Aorta (tissue), 5 donors: ENCODE measurements at places on chromosomes 7 and 10. TPM values are rescaled to one million over a fixed set of nuclear protein-coding genes. Genes with fewer than 3 reads are reported as not detected.

DNA sequence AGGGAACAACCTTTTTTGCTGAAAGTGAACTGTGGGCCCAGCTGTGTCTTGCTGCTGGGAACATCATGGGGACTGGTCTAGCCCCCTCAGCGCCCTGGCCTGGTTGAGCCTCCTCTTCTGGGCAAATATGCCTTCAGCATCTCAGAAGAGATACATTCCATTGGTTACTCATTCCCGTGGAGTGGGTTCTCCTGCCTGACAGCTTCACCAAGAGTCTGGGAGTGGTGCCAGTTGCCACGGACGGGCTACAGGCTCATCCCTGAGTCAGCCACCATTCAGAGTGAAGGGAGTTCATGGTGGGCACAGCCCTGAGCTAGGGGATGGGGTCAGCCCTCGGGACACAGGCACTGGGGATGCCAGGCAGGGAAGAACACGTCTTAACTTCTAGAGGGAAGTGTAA, 81.9 kb downstream of the RAMP3 start:
- DNase-seq: peak; percentile 61

DNA sequence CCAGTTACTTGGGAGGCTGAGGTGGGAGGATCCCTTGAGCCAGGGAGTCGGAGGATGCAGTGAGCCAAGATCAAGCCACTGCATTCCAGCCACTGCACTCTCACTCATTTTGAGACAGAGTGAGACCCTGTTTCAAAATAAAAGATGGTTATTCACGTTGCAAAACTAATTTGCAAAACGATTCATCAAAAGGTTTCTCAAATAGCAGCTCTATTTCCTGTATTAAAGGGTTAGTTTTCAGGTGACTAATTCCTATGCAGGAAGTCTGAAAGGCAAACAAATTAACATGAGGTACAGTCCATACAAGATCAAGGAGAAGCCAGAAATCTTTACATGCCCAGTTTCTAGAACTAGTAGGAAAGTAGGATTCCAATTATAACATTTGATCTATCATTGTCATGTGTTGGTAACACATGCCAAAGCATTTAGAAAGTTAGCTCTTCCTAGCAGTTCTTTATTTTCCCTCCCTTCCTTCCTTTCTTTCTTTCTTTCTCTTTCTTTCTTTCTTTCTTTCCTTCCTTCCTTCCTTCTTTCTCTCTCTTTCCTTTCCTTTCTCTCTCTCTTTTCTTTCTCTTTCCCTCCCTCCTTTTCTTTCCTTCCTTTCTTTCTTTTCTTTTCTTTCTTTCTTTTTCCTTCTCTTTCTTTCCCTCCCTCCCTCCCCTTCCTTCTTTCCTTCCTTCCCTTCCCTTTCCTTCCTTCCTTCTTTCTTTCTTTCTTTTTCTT, 49.3 kb downstream of the DENND2A start:
- DNase-seq: no peak

GRCh38 chr10:75544386-75544785, 113.0 kb downstream of the LRMDA start:
- DNase-seq: peak; percentile 45

- no peak for DNase-seq
These were observed 6.0 kb downstream of the LIPN start for GRCh38 chr10:88765816-88766215.

DNA sequence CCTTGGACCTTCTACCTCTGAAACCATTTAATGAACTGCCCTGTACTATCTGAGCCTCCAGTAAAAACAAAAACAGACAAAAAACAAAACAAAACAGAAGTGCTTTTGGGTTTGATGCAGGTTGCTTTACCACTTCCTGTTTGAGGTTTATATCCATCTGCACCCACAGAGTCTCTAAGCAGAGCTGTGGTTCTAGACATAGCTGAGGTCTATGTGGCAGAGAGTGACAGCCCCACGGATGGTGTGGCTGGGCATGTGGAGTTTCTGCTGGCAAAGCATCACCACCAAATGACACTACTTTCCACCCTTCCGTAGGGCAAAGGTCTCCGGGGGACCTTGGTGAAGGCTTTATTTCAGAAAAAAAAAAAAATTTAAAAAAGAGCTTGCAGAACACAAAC, 754.2 kb downstream of the GRID1 start:
- DNase-seq: no peak

GRCh38 chr10:42691361-42692120, 53.2 kb upstream of the ZNF33B start:
- no peak for DNase-seq

GRCh38 chr7:52154382-52154781, 837.8 kb upstream of the COBL start:
- DNase-seq: no peak

- no peak for DNase-seq
These were observed 26.5 kb downstream of the PDE1C start for GRCh38 chr7:32043688-32044087.

DNA sequence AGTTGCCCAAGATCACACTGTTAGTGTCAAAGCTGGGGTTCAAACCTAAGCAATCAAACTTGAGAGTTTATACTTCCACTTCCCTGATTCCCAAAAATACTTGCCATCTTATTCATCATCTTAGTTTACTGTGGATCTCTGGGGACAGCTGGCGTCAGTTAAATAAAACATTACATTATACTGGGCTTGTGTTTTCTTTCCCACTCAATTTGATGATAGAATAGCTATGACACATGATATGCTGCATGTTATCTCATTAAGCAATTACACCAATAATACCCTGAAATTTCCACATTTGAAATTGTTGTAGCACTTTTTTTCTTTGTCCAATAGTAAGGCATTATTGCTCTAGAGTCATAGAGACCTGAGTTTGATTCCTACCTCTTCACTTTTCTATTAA, 62.9 kb upstream of the MXI1 start:
- no peak for DNase-seq

- DNase-seq: no peak
These were observed 170.1 kb downstream of the ST7 start for GRCh38 chr7:117123311-117123926.

DNA sequence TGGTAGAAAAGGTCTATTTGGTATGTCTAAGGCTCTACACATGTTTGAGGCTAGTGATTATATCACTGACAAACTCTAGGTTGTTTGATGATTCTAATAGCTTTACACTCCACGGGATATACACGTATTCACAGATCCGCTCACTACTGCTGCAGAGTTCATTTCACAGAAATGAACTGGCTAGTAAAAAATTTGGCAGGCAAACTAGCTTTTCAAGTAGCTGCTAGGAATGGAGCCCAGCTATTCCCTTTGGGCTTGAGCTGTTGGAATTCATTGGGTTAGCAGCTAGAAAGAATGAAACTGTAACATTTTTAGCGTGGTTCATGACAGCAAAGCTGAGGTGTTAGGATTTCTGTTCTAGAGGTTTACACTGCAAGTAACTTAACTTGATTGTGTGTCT, 37.6 kb downstream of the R3HCC1L start:
- peak; percentile 50 for DNase-seq

- DNase-seq: peak; percentile 87
These were observed 148.5 kb downstream of the ARHGAP22 start for GRCh38 chr10:48456361-48456804.

DNA sequence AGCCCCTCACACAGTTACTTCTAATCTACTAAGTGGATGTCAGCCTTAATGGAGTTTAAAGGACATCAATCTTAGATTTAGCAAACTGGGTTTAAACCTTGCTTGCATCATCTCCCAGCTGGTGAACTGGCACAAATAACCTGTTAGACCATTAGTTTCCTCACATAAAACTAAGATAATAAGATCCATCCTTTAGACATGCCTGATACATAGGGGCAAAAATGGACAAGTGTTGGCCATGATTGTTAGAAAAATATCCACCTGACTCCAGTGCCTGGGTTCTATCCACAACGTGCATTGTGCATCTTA, 439.1 kb downstream of the TNS3 start:
- no peak for DNase-seq

DNA sequence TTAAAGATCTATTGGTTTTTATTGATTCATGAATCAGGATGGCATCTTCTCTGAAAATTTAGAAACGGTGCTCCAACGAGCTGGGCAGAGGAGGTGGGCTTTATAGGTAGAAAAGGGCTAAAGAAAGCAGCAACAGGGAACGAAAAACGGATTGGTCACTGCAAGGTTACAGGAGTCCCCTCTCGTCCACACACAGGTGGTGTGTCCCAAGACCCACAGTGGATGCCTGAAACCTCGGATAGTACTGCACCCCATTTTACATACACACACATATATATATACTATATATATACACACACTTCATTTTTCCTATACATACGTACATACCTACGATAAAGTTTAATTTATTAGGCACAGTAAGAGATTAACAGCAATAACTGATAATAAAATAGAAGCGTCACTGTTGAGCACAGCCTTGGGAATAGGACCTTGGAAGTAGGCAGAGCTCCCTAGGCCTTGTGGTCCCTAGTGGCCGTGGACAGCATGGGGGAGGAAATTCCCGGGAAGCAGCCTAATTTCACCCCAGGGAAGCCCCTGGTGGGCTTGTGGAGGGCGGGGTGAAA, 737 bp upstream of the NUB1 start:
- no peak for DNase-seq

GRCh38 chr7:47508389-47509380, 73.2 kb downstream of the TNS3 start:
- DNase-seq: no peak

DNA sequence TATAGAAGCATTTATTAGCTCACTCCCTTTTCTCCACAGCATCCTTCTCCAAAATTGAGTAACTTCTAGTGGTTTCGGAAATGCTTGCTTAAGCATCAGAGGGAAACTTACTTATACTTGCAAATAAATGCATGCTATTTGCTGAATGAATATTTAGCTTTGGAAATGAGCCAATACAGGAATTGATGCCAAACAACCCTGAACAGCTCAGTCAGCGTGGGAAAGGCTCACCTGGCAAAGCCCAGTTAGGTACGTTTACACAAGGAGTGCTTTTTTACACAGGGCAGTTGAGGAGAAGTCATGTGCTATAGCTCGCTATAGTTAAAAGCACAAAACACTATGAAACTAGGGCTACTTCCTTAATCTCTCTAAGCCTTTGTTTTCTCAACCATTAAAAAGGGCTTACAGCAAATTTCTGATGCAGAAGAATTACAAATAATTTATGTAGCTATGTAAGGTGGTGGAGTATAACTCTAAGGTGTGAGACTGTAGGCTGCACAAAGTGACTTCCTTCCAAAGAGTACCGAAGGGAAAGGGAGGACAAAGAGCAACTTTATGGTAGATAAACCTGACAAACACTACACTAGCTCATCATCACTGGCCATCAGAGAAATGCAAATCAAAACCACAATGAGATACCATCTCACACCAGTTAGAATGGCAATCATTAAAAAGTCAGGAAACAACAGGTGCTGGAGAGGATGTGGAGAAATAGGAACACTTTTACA, 498.2 kb downstream of the PHTF2 start:
- no peak for DNase-seq

- no peak for DNase-seq
These were observed 6.5 kb downstream of the BAIAP2L1 start for GRCh38 chr7:98394377-98394836.

DNA sequence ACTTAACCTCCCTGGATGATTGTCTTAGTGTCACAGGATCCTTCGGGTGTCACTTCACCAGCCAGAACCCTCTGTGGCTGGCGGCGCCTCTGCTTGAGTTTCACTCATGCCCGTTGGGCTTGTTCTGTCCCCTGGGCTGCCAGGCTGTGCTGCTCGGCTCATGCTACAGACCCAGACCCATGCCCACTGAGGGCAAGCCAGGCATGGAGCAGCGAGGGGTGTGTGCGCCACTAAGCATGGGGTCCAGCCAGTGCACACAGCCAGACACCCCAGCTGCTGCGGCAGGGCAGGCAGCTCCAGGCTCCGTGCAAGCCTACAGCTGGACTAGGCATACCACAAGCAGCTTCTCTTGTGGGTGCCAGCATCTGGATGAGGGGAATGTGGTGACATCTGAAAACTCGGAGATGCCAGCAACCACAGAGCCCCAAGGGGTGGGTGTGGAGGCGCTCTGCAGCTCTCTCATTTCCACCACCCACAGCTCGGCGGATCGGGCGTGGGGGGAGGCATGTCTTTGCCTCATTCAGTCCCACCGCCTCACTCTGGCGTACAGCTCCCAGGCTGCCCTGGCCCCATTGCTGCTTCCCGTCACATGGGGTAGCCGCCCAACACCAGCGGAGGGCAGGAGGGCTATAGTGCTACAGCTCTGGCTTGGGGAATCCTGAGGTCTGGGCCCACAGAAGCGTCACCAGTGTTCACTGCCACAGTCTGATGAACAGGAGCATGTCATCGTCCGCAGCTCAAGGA, 269.6 kb upstream of the LRGUK start:
- DNase-seq: no peak

- no peak for DNase-seq
These were observed 1288.5 kb downstream of the GATA3 start for GRCh38 chr10:9342885-9343570.

- DNase-seq: peak; percentile 95
These were observed 10.2 kb upstream of the GDF2 start for GRCh38 chr10:47311932-47312662.

DNA sequence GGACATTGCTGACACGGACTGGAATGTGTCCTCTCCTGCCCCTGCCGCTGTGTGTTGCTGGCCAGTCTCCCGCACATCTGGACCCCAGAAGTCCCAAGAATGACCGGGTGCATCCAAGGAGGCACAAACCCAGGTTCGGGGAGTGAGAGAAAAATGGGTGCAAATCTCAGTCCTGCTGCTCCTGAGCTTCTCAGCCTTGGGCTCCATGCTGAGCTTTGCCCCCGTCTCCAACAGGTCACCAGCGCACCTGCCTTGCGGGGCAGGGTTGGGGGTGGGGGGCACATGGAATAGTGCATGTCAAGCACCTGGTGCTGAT, 6.0 kb upstream of the NANOS1 start:
- no peak for DNase-seq

DNA sequence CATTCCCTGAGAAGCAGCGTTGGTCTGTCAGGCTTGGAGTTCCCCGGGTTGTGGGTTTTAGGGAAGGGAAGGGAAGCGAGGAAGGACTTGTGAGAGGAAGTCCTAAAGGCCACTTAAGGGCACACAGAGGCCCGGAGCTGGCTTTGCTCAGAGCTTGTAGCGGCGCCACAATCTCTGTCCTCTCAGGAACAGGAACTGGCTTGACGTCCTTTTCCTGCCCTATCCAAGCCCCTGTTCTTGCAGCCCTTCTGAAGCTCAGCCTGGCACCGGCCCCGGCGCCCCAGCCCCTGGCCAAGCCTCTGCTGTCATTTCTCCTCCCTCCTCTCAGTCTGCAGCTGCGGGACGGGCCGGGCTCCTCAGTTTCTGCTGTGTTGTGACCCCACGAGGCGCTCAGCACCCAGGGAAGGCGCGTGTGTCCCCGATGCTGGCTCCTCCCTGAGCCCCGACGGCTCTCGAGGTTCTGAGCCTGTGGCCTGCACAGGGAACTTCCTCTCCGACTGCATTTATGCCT, at the start of gene GIMAP8:
TSS of gene GIMAP8 (plus strand) at position 140 of the 511 bp plus-strand sequence. CDS start 16,069 bp downstream, outside the sequence.
- peak; percentile 83 for DNase-seq

TUBAL3 gene
- total RNA-seq: not detected

TLX1 gene
- total RNA-seq: not detected

OPN1SW gene
- not detected for total RNA-seq

TAS2R5 gene
- 5.0 TPM for total RNA-seq

AGR2 gene
- total RNA-seq: not detected

MALRD1 gene
- 1.2 TPM for total RNA-seq

STEAP2 gene
- 73.2 TPM for total RNA-seq

CASP7 gene
- 22.2 TPM for total RNA-seq

TAS2R3 gene
- 5.2 TPM for total RNA-seq
